ENCODE measurements at places on chromosomes 5 and 9.

DNA sequence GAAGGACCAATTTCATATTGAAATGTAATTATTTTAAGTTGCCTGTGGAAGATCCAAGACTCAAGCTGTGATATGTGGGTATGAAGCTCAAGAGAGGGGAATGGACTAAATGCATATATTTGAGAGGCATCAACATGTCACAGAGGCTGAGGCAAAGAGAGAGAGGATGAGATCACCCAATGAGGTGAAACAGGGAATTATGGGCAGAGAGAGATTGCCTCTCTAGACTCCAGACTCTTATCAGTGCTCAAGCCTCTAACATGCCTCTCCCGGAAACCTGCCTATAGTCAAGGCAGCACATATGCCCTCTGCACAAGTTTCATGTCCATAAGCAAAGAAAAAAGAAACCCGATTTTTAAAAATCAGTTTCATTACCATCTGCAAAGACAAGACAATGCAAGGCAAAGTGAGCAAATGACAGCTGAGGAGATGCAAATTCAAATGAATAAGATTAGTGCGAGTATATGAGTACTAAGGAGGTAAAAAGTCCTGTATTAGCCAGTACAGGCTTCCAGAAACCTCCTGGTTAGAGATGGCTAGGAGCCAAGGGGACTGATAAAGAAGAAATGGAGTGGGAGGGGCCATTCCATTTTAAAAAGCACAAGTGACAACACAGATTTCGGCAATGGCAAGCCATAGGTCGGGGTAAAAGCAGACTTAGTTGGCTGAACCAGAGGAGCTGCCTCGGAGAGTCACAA is 9.4 kb downstream of the APTX start:
- no peak for DNase-seq

DNA sequence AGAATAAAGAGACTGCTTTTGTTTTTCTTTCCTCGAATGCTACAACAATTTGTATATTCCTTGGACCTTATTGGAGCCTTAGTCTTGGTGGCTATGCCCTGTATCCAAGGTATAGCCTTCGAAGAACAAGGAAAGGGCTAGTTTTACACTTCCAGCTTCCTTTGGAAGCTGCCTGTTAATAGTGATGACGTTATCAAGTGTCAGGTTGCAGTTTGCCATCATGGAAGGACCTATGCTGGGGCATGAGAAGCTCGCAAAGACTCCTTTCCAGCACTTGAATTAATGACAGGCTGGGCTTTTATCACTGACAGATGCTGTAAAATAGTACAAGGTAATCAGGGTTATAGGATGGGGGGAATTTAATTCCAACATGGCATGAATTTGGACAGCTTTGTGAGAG is 157.9 kb downstream of the KDM4C start:
- DNase-seq: peak; percentile 34

DNA sequence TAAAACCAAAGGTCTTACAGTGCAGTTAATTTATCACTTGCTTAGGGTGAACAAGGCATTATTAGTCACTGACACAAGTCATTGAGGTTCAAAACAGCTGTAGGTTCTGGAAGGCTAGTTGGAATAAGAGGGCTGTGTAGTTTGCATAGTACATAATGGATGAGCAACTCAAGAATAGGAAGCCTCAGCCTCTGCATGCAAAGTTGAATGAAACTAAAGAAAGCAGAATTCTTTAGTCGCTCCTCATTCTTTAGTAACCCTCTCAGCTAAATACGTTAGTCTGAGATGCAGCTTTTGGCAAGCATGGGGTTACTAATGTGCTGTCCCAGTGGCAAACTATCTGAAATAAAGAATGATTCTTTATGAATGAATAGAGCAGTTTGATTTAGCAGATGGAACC is 74.2 kb downstream of the ADGRV1 start:
- DNase-seq: no peak

- DNase-seq: no peak
These were observed 9.1 kb upstream of the MAT2B start for GRCh38 chr5:163496286-163496685.

- no peak for DNase-seq
These were observed 1666.9 kb upstream of the WWC1 start for GRCh38 chr5:166624573-166624972.
